ENCODE measurements at places on chromosomes 4 and X. TPM values are rescaled to one million over a fixed set of nuclear protein-coding genes. Genes with fewer than 3 reads are reported as not detected.

Gene KIAA1210
- total RNA-seq: not detected

Gene COX18
- 17.3 TPM for total RNA-seq

Gene EDA
- 2.5 TPM for total RNA-seq

Gene UGT8
- not detected for total RNA-seq

Gene ADH1C
- not detected for total RNA-seq

Gene DUSP21
- not detected for total RNA-seq

Gene ATOH1
- not detected for total RNA-seq

Gene HSD17B13
- total RNA-seq: 0.22 TPM

Gene CTAG2
- not detected for total RNA-seq

Gene CT83
- total RNA-seq: not detected

Gene VCX2
- not detected for total RNA-seq

Gene CFAP47
- total RNA-seq: not detected
